ENCODE measurements at places on chromosomes 3 and 15. TPM values are rescaled to one million over a fixed set of nuclear protein-coding genes. Genes with fewer than 3 reads are reported as not detected.

The C2CD4B gene
- 1.2 TPM for total RNA-seq

The RETNLB gene
- not detected for total RNA-seq

The GOLGA8G gene
- total RNA-seq: not detected

The CDCP1 gene
- total RNA-seq: 0.78 TPM

The CIB1 gene
- total RNA-seq: 29.1 TPM

The CD47 gene
- total RNA-seq: 50.8 TPM

The TASOR gene
- total RNA-seq: 46.6 TPM

The RSL24D1 gene
- total RNA-seq: 69.1 TPM

The CADM2 gene
- total RNA-seq: not detected

The ETV5 gene
- 15.7 TPM for total RNA-seq

The FBXO40 gene
- total RNA-seq: not detected

The GOLGA6L24 gene
- total RNA-seq: not detected

The CASR gene
- total RNA-seq: not detected

The EFHB gene
- 4.4 TPM for total RNA-seq

The CCDC80 gene
- 895 TPM for total RNA-seq

The GRIP2 gene
- total RNA-seq: not detected

The TEX55 gene
- total RNA-seq: not detected

The PCSK6 gene
- total RNA-seq: 0.73 TPM

The HIGD2B gene
- total RNA-seq: not detected

The CP gene
- 2.4 TPM for total RNA-seq

The NTRK3 gene
- 2.0 TPM for total RNA-seq

The ESYT3 gene
- not detected for total RNA-seq

The XCR1 gene
- not detected for total RNA-seq

The PDZRN3 gene
- 46.0 TPM for total RNA-seq

The CHST2 gene
- 95.0 TPM for total RNA-seq

The CATSPER2 gene
- not detected for total RNA-seq

The LTK gene
- not detected for total RNA-seq

The SI gene
- total RNA-seq: not detected

The OR5K1 gene
- total RNA-seq: not detected
